ENCODE measurements at places on chromosomes 4 and X.

- DNase-seq = no peak
Measured at GRCh38 chrX:154732421-154733065, 18.3 kb downstream of the GAB3 start.

GRCh38 chr4:121219227-121219626 is 55.1 kb upstream of the TNIP3 start:
- no peak for DNase-seq

GRCh38 chr4:119310826-119311225 is 11.1 kb downstream of the FABP2 start:
- DNase-seq = no peak

GRCh38 chrX:109990582-109991276 is 12.2 kb upstream of the TMEM164 start:
- DNase-seq = no peak

DNA sequence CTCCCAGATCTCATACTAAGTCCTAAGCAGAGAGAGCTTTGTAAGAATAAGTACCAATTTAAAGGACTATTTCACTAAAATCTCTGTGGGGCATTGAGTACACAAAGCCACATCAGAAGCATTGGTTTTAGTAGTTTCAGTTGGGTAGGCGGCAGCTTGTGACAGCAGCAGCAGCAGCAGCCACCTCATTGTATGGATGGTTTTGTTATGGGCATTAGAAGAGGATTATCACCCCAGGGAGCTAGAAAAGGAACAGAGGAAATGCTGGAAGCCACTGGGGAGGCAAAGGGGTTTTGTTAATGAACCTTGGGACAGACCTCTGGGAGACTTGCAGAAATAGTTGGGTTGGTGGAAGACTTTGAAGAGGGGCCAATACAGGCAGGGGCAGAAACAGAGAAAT is 93.9 kb upstream of the FRMPD3 start:
- no peak for DNase-seq

All from GM10248 (cell line).